Stimulated activated CD8-positive, alpha-beta memory T cell treated with anti-CD3 and anti-CD28 coated beads, Interleukin-4, amount 100 ng/mL, for 1 hour (primary cell): ENCODE measurements at places on chromosomes 7 and 10.

- DNase-seq = no peak
Measured at GRCh38 chr7:22944022-22944421, 69.9 kb downstream of the HYCC1 start.

DNA sequence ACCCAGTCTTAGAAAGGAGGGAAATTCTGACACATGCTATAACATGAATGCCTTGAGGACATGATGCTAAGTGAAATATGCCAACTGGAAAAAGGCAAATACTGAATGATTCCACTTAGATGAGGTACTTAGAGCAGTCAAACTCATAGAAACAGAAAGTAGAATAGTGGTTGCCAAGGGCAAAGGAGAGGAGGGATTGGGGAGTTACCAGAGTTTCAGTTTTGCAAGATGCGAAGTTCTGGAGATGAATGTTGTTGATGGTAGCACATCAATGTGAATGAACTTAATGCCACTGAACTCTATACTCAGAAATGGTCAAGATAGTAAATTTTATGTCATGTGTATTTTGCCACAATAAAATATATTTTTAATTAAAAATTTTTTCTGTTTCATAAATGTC, 38.9 kb downstream of the DRGX start:
- DNase-seq = no peak

- DNase-seq = no peak
Measured at GRCh38 chr10:133025558-133026090, 62.1 kb upstream of the ADGRA1 start.

- peak; percentile 1 for DNase-seq
Measured at GRCh38 chr7:85023066-85023712, 163.7 kb downstream of the SEMA3D start.

GRCh38 chr7:25553580-25554291, 325.4 kb upstream of the NPVF start:
- DNase-seq = no peak

- no peak for DNase-seq
Measured at GRCh38 chr7:72016574-72016973, 395.6 kb downstream of the CALN1 start.

DNA sequence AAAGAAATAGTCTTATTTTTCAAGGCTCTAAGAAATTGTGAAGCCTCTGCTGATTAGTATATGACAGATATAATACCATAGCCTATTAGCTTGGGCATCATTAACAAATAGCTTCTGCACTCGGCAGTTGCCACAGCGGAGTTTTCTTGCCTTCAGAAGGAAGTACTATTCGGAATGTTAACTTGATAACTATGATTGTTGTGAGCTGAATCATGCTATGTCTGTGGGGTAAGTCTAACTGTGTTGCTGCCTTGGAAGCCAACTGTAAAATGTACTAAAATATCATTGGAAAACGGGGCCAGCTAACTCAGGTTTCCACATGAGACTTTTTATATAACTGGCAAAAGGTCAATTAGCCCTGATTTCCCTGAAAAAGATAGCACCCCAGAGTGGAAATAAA, 93.2 kb downstream of the TWIST1 start:
- DNase-seq = no peak
